ENCODE measurements at places on chromosomes 5 and 9. TPM values are rescaled to one million over a fixed set of nuclear protein-coding genes. Genes with fewer than 3 reads are reported as not detected.

DNA sequence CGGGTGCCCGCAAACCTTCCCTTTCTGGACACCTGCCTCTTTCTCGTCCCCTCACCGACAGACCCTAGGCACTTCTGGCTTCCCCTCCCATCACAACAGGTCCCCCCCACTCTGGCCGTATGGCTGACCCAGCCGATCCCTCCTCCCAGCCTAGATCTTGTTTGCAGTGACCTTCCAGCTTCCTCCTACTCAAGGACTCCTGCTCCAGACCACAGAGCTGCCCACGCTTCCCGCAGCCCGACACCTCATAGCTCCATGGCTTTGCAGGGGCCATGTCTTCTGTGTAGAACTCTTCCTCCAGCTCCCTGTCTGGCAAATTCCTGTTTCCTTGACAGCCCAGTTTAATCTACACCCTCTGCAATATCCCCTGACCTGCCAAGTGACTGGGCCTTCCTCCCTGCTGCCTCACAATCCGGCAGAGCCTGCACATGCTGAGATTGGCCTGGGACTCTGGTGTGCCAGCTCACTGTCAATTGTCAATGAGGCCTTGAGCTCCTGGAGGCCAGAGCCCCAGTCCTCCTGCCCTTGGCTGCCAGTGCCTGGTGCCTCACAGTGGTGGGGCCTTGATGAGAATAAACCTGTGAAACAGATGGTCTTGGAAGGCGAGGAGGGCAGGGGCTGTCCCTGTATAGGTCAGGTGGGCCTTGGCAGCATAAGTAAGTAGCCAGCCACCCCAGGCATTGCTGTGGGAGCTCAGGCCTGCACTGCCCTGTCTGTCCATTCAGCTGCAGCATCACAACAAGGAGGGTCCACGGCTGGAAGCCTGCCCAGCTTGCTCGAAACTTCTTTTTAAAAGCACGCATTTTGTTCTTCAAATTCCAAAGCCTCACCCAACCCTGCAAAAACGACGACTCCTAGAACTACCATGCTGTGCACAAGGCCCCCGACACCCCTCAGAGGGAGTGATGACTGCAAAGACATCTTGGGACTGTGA lies 50.5 kb downstream of the GADD45G start:
- DNase-seq: no peak

Gene SNCB
- total RNA-seq: not detected

Gene ZNF367
- total RNA-seq: 19.6 TPM

DNA sequence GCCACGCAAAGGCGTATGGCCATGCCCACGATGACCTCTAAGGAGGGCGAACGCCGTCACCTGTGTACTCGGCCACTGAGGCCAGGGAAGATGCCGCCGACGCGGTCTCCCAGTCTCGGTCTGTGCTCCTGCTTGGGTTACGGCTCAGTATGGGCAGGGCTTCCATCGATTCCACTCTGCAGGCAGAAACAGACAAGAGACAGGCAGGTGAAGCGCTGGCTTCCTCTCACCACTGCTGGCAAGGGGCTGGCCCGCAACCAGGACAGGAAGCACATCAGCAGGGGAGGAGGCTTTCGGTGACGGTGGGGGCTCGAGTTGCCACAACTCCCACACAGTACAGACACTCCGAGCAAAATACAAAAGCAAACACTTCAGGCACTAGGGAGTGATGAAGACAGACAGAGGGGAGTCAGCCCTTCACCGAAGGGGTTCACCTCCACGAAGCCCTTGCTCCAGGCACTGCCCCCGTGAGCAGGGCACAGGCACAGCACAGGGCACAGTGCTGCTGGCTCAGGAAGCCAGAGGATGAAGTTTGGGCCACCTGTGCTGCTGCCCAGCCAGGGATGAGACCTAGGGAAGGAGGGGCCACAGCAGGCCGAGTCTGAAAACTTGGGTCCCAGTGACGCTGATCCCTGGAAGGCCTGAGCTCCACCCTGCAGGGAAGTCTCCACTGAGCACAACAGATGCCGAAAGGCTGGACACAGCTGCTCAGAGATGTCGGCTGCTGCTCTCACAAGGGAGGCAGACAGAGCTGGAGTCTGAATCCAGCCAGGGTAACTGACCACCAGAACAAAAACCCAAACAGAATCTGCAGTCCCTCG lies 91.3 kb downstream of the CAMSAP1 start:
- no peak for DNase-seq

- no peak for DNase-seq
These were observed 57.4 kb downstream of the NRG2 start for GRCh38 chr5:139985733-139986132.

DNA sequence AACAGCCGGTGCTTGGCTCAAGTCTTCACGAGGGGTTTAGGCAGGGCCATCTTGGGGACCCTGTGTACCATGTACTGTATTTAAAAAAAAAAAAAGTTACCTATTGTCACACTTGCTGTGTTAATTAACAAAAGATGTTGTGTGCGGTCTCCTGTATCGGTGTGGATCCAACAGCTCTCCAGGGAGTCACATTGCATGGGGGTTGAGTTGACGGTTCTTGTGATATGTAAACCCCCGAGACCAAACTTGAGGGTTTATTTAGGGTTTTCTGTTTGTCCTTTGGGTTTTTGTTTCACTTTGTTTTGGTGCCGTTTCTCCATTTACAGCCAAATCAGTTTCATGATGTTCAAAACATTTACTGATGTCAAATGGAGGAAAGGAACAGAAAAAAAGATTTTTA lies 22.2 kb downstream of the AMBP start:
- DNase-seq: no peak

DNA sequence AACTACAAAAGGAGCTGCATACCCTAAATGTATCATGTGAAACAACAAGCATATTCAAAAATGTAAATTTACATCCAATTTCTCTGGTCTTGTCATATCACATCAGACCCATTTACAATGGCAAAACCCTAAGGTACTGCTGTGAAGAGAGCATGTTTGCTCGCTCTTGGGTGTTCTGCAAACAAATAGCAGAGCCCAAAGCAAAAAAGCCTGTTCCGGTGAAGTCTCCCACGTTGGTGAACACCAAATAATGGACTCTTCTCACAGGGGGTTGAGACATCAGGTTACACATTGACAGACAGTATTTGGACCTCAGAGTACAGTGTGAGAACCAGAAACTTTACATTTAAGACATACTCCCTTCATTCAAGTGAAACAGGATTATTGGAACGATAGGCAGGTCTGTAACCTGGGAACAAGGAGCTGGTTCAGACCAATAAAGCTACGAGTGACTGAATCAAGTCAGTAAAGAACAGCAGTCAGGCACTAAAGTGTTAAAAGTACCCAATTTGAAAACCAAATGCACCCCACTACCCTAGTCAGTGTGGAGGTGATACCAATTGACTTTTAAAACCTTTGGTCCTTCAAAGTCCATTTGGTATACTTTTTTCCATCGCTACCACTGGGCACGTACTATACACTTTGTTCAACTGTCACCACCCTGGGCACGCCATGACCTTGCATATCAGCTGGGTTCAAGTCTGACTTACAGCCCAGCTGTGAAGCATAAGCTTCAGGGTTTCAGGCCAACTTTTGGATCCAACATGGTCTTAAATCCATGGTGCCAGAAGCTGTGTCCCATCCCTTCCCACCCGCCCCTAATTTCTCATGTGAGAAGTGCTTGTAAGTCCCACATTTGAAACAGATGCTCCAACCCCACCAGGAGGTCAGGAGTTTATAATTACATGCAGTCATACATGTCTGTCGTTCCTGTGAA lies 36.4 kb downstream of the ETF1 start:
- no peak for DNase-seq

DNA sequence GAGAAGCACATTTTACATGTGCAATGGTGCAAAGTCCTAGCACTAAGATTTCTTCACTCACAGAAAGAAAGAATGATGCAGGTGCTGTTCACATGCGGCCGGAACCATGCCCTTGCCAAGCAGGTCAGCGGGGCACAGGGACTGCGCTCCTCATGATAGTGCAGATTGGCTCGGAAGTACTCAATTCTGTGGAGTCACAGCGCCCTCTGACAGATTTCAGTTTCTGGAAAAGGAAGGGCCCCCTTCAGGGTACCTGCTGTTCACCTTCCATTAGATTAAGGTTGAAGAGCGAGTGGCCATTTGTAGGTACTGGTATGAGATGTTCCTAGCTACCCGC lies 75.7 kb downstream of the TMC1 start:
- DNase-seq: no peak

GRCh38 chr5:101878190-101878589 lies 417.9 kb downstream of the SLCO4C1 start:
- DNase-seq: no peak

- DNase-seq: no peak
These were observed 39.1 kb downstream of the SPEF2 start for GRCh38 chr5:35656721-35657120.

Gene CDKN2A
- total RNA-seq: 5.8 TPM

Gene GPR150
- 0.11 TPM for total RNA-seq

- DNase-seq: no peak
These were observed 222.8 kb upstream of the MSX2 start for GRCh38 chr5:174501461-174502069.

- DNase-seq: no peak
These were observed 62.7 kb downstream of the SLC1A3 start for GRCh38 chr5:36669015-36669651.

- no peak for DNase-seq
These were observed 492.5 kb downstream of the MAT2B start for GRCh38 chr5:163997965-163998364.

DNA sequence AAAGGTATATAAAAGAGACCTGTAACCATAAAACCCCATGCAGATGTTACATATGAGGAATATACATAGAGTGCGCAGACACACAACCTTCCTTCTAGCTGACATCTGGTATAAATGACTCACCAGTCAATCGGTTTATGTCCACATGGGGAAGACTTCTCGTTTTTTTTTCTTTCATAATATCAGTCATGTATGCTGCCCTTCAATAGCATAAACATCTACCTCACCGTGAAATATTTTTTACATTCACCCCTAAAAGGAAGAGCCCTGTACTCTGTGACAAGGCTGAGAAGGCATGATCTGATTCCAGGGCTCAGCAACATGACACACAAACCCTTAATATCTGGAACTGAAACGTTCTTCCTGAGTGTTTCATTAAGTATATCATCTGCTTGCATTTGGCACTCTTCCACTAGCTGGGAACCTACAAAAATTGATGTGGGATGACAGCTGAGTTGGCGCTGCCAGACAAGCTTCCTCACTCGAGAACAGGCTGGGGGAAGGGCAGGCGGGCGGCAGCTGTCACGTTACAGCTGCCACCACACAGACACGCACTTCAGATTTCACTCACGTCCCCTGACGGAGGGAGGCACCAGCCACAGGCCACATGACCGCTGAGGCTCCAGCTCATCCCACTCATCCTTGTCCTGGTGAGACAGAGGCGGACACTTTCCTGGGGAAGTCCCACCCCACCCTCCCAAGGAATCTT lies 74.2 kb downstream of the SHB start:
- peak; percentile 20 for DNase-seq

DNA sequence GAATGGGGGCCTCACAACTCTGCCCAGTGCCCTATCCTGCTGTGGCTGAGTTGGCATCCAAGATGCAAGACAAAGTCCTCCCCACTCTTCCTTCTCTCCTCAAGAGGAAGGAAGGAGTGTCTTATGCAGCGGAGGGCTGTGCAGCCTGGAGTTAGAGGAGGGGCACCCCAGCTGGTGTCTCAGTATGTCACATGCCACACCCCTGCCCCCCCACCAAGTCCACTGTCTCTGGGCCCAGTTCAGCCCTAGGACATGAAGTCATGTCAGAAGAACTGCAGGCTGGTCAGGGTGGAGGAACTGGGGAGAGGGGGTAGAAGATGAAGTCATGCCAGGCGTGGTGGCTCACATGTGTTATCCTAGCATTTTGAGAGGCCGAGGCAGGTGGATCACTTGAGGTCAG lies 28.0 kb upstream of the SLC28A3 start:
- DNase-seq: no peak

DNA sequence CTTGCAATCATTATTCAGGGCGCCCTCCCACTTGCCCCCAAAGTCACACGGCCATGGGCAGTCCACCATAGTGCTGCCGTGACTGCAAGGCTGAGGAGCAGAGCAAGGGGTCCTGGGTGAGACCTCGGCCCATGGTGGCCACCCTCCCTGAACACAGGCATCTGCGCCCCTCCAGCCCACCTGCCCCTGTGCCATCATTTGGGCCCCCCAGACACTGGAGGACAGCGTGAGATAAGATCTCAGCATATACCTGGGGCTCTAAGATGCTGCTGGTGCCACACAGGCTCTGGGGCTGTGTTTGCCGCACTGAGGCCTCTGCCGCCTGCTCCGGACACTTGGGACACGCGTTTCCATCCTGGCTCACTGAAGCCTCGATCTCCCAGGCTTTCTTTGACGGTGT lies 3.5 kb downstream of the TMEM250 start:
- DNase-seq: no peak

DNA sequence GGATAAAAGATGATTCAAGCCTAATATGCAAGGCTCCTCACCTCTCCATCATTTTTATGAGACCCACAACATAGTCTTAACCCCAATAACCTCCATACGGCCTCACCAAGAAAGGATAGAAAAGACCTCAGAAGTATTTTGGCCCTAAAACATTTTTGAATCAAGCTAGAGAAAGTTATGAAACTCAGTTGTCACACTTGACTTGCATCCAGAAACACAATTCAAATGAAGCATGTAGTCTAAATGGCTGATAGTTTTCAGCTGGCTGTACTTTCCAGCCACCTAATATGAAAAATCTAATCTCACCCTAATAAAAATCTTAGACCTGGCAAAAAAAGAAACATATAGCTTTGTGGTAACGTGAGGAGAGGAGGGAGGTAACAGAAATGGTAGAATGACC lies 116.1 kb downstream of the ARL15 start:
- DNase-seq: no peak

Gene LRRC14B
- total RNA-seq: not detected

GRCh38 chr5:77426670-77427069 lies 65.4 kb downstream of the WDR41 start:
- DNase-seq: no peak

Gene AHRR
- 33.3 TPM for total RNA-seq

GRCh38 chr9:89438194-89438593 lies 59.7 kb downstream of the SEMA4D start:
- no peak for DNase-seq

- DNase-seq: no peak
These were observed 11.4 kb upstream of the DNAH5 start for GRCh38 chr5:13955896-13956295.

- no peak for DNase-seq
These were observed 93.0 kb upstream of the NIPAL4 start for GRCh38 chr5:157366741-157367674.

Gene MEIKIN
- not detected for total RNA-seq

Gene RORB
- 0.02 TPM for total RNA-seq

Gene EFNA5
- 0.32 TPM for total RNA-seq

DNA sequence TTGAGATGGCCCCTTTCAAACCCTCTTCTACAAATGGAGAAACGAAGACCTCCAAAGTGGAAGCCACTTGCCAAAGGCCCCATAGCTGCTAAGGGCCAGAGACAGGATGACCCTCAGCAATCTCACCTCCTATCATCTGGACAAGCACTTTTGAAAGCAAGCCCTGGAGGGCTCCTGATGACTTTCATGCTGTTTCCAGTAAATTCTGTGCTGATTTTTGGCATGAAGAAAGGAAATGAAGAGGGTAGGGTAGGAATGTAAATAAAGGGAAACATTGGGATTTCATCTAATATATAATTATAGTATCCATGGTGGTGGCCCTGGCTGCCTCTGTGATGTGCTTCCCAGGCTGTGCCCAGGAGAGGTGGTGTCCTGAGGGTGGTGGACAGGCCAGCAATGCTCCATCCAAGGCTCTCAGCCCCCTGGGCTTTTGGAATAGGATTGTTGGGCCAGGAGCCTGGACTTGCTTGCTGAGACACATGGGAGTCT lies 208.0 kb upstream of the TRIM32 start:
- no peak for DNase-seq

Gene CATSPER3
- 0.34 TPM for total RNA-seq

- DNase-seq: no peak
These were observed 155.7 kb downstream of the RMI1 start for GRCh38 chr9:84136119-84136868.

- no peak for DNase-seq
These were observed 29.8 kb upstream of the BNIP1 start for GRCh38 chr5:173114536-173114935.

All from activated T-helper 2 cell treated with anti-CD3 and anti-CD28 coated beads, Interferon-gamma antibody, Interleukin-2, Interleukin-4, amounts not matched to agents 10 μg/mL and 5 μg/mL and 100 μg/mL, durations not matched to agents 14 hours and 24 hours and 36 hours (primary cell).